SIG-M5 (cell line): ENCODE measurements at places on chromosomes 13 and 19.
A peak's percentile ranks its signal among the peaks of the same experiment; 100 is the strongest.

GRCh38 chr19:16883522-16883921 is 5.3 kb upstream of the F2RL3 start:
- no peak for DNase-seq

GRCh38 chr13:50426927-50427326 is 411.7 kb downstream of the KCNRG start:
- no peak for DNase-seq

- no peak for DNase-seq
Measured at GRCh38 chr13:29434217-29434945, 161.1 kb downstream of the SLC7A1 start.

- DNase-seq: no peak
Measured at GRCh38 chr13:47555235-47555634, 445.8 kb downstream of the SUCLA2 start.

DNA sequence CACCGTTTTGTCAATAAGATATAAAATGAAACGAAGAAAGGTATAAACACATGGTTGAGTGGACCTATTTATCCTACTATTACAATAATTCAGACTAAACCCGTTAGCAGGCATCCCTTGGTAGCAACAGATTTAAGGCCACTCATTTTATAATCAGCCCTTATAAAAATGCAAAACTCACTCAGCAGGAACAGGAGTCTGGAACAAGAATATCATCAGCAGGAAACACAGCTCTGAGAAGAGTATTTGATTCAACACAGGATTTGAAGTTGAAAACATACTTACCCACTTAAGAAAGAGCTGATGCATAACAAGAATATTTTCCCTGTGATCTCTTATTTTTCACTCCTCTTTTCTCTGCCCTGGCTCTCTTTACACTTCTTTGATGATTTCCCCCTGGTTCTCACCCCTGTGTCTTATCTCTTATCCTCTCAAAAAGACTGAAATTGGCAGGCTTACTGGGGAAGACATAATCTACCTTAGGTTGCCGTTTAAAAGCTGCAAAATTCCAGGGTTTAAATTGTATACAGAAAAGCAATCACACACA is 1722.7 kb downstream of the SLITRK5 start:
- DNase-seq: no peak

- DNase-seq: no peak
Measured at GRCh38 chr19:23183251-23183650, 66.4 kb downstream of the ZNF730 start.

GRCh38 chr19:9144920-9145319 is 4.7 kb downstream of the ZNF317 start:
- DNase-seq: no peak

- DNase-seq: no peak
Measured at GRCh38 chr19:40687525-40688016, 2.9 kb downstream of the NUMBL start.

DNA sequence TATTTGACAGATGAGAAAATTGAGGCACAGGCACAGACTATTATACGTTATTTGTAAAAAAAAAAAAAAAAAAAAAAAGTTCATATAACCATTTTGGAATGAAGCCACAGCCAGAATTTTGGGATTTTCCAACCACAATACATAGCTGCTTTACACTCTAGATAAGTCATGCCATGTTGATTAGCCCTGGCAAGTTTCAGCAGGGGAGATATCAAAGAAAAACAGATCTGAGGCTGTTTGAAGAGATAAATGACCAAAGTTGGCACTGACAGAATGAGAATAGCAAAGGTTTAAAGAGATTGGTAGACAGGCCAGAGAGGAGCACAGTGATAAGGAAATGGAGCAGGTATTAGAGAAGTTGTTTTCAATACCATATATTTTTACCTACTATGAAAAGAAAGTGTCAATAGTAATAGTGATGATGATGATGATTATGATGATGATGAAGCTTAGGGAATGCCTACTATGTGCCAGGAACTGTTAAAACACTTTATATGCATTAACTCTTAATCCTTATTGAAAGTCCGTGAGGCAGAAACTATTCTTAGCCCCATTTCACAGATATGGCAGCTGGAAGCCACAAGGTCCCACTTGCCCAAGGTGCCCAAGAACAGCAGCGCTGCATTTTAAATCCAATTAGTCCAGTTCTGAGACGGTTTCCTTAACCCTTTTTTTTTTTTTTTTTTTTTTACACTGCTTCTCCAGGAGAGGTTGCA is 105.5 kb downstream of the MBNL2 start:
- no peak for DNase-seq

GRCh38 chr13:33874871-33875270 is 56.9 kb downstream of the RFC3 start:
- no peak for DNase-seq

DNA sequence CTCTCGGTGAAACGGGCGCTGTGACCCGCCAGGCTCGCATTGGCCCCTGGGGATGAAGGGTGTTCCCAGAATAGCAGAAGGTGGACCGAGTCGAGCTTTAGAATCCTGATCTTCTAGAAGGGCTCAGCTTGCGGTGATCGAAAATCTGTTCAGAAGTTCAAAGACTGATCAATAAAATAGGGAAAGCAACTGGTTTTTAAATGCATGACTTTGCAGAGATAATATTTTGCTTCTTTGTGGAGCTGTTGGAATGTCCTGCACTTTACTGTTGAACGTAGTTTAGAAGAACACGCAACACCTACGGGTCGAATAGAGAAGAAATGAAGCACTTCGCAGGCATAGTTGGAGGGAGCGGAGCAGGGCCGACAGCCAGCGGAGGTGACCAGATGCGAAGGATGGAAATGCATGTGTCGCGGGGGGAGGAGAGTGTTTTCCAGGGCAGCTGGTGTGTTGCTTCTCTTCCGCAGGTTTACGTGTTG is 766 bp downstream of the CEBPG start:
- DNase-seq: no peak

DNA sequence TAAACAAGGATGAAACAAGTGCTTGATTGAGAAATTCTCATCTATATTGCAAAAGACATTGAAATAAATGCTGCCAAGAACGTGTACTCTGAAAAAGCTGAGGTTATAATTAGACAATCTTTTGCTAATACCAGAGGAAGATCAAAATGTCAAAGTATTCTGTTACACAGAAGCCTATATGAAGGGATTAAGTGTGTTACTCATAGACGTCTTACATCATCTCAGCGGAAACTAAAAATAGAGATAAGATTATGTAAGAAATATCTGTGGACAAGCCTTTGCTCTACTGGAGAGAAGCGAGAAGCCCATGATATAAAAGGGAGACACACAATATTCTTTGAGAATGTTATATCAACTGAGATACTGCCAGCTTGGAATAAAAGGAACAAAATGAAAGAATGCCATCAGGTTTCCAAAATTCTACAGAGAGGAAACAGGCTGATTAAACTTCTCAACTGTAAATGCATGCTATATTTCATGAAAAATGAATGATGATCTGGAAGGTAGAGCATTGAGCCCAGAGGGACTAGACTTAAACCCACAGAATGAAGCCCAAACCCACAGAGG is 699.0 kb downstream of the GPC5 start:
- no peak for DNase-seq

- peak; percentile 70 for DNase-seq
Measured at GRCh38 chr19:50025794-50026549, at the start of gene ZNF473. ZNF473 (plus strand) TSS chr19:50026005; CDS start chr19:50031083, 5,078 bp downstream.

DNA sequence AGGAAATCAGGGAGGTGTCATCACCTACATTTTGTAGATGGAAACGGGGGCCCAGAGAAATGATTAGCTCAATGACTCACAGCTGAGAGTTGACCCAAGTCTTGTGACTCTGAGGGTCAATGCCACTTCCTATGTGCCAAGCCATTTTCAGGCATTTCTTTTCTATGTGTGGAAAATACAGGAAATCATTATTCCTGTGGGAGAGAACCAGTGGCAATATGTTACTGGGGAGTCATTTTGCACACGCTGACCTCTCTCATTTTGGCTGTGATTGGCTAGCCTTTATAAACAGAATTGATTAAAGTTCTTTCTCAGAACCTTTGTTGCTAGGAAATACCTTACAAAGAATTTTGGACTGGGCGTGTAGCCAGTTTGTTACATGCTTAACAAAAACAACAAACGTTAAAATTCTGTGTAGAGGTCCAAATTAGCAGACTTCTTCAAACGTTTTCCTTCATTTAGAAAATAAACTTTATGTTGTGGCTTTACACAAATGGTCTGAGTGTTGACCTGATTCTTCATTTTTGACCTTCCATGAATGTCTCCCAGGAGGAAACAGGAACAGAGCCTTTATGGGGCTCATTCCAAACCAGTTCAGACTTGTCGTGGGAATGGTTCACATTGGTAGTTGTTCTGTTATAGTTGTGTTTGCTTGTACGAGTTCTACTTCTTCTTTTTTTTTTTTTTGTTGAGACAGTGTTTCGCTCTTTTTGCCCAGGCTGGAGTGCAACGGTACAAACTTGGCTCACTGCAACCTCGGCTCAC is 11.4 kb downstream of the PCCA start:
- no peak for DNase-seq

GRCh38 chr19:18878858-18879578 is 16.9 kb downstream of the CERS1 start:
- DNase-seq: no peak

- no peak for DNase-seq
Measured at GRCh38 chr13:33919120-33919519, 101.2 kb downstream of the RFC3 start.

GRCh38 chr19:49954092-49954829 is 6.7 kb downstream of the SIGLEC11 start:
- DNase-seq: no peak

- DNase-seq: no peak
Measured at GRCh38 chr13:50400035-50400726, 384.9 kb downstream of the KCNRG start.

DNA sequence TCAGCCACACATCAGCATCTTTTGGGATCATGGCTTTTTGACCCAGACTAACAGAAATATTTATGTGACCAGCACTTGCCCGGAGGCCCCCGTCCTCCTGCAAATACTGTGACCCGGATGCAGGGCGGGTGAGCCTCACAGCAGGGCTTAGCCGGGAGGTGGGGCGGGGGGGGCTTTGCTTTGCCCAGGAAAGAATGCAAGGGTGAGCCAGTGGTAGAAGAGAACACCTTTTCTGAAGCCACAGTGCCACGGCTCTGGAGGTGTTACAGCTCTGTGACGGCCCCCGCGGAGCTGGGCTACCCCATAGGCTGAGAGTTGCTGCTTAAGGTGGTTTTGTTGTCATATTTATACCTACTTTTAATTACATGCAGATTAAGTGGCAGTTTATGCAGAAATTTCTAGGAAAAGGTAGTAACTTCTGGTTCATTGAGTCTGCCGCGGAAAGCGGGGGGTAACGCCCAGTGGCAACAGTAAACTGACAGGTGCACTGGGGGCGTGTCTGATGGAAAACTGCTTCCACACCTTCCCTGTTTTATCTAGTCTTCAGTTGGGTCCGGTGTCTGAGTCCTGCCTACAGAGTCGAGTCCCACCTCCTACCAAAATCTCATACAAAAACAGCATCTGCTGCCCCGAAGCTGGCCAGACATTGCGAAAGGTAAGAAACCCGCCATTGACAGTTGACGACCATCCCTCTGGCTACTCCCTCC is 187.9 kb downstream of the TEX29 start:
- no peak for DNase-seq

DNA sequence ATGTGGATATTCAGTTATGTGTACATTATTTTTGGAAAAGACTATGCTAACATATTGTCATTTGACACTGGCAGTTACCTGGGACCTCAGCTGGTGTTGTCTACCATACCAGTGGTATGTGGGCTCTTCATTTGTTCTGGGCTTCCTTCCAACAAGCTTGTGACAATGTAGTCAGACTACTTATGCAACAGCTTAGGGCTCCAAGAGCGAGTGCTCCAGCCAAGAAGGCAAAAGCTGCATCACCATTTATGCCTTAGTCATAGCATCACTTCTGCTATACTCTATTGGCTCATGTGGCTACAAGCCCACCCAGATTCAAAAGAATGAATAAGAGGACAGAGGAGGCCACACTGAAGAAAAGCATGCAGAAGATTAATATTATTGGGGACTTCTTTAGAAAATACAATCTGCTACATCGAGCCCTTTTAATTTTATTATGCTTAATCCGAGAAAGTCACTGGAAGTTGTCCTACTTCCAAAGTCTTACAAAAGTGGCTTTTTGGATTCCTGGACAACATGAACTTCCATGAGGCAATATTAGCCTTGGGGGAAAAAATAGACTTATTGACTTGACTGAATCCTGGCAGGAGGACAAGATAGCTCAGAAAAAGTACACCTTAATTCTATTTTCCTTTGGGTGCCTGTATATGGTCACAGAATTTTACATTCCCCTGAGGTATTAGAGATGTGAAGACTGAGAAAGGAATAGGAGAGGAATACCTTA is 529.4 kb upstream of the HTR2A start:
- DNase-seq: no peak

GRCh38 chr19:1512671-1513498 is at the start of gene ADAMTSL5:
ADAMTSL5 (minus strand) TSS chr19:1513019; CDS start chr19:1510943, 2,076 bp downstream.
- no peak for DNase-seq

GRCh38 chr19:47693489-47693888 is 19.7 kb upstream of the EHD2 start:
- DNase-seq: no peak
